ENCODE measurements at places on chromosomes 6 and 20.

GRCh38 chr6:36243562-36244212 lies 26.2 kb upstream of the PNPLA1 start:
- DNase-seq: no peak

- peak; percentile 37 for DNase-seq
These were observed 62.1 kb downstream of the FOXO3 start for GRCh38 chr6:108622641-108623298.

DNA sequence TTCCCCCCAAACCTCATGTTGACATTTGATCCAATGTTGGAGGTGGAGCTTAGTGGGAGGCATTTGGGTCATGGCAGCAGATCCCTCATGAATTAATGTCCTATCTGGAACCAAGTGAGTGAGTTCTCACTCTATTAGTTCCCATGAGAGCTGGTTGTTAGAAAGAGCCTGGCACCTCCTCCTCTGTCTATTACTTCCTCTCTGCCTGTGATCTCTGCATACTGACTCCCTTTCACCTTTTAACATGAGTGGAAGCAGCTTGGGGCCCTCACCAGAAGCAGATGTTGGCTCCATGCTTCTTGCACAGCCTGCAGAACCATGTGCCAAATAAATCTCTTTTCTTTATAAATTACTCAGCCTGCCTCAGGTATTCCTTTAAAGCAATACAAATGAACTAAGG lies 127.3 kb upstream of the RALGAPA2 start:
- DNase-seq: no peak

DNA sequence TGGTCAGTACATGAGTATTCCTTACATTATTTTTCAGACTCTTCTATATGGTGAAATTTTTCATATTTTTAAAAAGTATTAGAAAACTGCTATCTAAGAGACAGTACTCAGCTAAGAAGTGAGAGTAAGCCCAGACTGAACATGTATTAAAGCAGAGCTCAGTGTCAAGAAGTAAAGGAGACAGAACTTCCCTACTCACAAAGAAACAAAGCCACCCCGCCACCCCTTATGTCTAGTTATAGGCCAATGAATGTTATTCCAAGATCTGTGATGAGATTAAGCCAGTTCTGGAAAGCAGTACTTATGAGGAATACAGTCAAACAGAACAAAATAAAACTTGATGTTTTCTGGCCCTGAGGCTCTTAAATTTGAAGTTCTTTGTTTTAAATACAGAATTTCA lies 114.5 kb downstream of the RNGTT start:
- DNase-seq: no peak

GRCh38 chr6:88494401-88495140 lies 328.4 kb upstream of the CNR1 start:
- DNase-seq: no peak

DNA sequence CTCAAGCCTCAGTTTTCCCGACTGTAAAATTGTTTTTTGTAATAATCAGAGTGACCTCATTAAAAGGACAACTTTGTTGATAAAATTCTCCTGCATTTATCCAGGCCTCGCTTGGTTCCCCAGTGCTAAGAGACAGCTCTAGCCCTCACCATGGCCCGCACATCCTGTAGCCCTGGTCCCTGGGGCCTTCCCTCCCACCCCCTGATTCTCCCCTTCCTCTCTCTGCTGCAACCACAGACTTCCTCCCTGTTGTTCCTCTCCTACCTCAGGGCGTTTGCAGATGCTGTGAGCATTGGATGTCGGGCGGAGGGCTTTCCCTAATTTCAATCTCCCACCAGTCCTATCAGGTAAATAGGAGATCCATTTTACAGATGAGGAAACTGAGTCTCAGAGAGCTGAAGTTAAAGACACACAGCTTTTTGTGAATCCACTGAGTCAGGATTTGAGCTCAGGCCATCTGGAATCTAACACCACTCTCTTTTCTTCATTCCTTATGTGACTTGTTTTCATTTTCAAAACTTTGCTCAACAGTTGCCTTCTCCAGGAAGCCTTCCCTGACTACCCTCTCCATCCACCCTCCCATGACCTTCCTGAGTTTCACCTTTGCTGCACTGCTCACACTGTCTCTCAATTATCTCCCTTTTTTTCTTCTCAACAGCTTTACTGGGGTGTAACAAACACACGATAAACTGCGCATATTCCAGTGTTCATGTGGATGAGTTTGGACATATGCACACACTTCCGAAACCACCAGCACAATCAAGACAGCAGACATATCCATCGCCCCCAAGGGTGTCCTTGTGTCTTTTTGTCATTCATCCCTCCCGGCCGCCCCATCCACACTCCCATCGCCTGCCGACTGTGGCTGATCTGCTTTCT lies 107.1 kb downstream of the CEBPB start:
- DNase-seq: no peak

DNA sequence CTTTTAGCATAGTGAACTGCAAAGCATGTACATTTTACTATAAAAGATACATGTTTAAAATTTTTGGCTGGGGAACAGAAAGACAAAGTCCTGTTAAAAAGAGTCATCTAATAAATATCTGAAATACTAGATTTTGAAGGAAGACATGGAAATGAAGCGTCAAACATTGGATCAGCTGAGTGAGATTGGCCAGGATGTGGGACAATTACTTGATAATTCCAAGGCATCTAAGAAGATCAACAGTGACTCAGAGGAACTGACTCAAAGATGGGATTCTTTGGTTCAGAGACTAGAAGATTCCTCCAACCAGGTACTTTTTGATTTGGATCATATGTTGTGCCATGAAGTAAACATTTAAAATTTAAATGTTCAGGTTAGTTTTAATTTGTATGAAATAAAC lies 162.3 kb downstream of the UTRN start:
- peak; percentile 43 for DNase-seq

GRCh38 chr6:140050101-140050995 lies 675.9 kb upstream of the CITED2 start:
- DNase-seq: peak; percentile 44

DNA sequence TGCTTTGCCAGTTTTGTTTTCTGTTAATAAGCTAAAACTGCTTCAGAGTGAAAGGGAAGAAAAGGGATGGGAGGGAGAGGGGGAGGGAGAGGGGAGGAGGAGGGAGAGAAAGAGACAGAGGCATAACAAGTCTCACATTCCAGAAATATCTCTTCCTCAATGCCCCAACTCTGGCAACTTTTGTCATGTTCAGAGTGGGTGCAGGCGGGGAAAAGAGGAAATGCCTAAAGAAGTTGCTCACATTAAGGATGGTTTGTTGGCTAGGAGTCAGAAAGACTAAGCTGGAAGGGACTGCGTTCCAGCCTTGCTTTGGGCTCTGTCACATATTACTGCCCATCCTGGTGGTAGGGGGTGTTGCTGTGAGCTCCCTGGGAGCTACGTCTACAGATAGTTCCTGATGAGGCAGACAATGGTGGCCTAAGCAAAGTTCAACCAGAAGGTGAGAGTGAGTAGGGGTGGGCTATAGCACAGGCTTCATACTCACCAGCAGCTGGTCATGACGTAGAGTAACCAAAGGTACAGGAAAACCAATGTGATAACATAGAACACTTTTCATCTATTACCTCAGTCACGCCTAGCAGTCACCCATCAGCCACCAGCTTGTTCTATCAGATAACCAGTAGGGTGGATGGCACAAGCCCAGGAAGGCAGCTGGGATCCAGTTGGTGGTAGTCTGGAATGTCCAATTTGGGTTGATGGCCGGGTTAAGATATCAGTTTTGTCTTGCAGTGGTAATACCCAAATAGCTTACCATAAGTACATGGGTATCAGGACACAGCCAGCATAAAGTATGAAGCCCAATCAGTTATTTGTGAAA lies 2.1 kb downstream of the TSPYL4 start:
- peak; percentile 42 for DNase-seq

- peak; percentile 86 for DNase-seq
These were observed 128.6 kb upstream of the SLC22A23 start for GRCh38 chr6:3585320-3585935.

GRCh38 chr6:156557251-156557910 lies 219.8 kb upstream of the ARID1B start:
- no peak for DNase-seq

DNA sequence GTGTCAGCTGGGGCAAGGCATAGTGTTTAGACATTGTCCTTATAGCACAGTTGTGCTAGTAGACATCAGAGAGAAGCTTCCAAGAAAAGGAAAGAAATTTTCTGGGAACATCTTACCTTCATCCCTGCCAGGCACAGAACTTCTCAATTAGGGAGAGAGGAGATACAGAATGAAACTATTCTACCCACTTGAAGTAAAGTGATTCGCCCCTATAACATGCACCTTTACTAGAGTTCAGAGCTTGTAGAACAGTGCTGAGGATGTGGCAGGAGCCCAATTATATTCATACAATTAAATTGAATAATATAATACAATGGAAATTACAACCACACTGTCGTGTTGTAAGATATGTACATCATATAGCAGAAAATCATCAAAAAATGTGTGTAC lies 1063.9 kb upstream of the CITED2 start:
- DNase-seq: peak; percentile 12

DNA sequence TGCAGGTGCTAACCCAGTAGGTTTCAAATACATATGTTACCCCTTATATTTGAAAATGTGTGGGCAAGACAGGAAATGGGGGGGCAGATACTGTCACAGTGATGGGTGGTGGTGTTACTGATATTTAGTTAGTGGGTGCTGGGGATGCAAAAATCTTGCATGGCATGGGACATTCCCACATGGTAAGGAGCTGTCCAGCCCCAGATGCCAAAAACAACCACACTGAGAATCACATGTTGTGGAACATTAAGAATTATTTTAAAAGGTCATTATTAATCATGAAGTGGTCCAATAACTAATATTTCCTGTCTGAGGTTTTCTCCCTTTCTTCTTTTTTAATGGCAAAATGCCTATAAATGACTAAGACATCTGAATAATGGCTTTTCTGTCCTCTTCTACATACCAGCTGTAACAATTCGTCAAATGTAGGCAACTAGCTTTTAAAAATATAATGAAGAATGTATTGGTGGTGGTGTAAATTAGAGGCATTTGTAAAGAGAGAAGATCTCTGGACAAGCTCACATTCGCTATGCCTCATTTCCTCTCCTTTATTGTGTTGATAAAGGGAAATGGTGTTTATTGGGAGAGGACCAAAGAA lies 57.3 kb upstream of the SLC35B3 start:
- peak; percentile 22 for DNase-seq

- DNase-seq: no peak
These were observed 108.8 kb upstream of the TCF21 start for GRCh38 chr6:133779916-133780695.

GRCh38 chr20:33352258-33353012 lies 48.9 kb downstream of the CDK5RAP1 start:
- DNase-seq: no peak

- peak; percentile 91 for DNase-seq
These were observed 11.7 kb downstream of the ADNP start for GRCh38 chr20:50919567-50919966.

- DNase-seq: no peak
These were observed 487.9 kb downstream of the RFPL4B start for GRCh38 chr6:112835078-112835477.

DNA sequence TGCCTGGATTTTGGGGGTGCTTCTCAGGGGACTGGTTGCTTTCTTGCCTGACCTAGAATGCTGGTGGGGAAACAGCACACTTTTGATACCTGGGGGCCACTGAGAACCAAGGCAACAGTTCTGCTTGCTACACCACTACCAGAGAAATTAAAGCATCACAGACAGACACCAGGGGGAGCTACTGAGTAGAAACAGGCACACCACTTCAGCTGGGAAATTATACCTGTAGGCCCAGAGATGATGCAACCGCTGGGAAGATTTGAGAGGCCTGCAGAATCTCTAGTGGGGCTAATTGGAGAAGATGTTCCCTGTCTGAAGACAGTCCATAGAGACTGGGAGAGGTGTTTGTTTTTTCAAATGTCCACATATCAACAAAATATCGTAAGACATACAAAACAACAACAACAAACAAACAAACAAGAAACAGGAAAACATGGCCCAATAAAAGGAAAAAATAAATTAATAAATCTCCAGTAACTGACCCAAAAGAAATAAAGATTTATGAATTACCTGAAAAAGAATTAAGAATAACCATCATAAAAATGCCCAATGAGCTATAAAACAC lies 129.4 kb upstream of the RIN2 start:
- peak; percentile 64 for DNase-seq

- no peak for DNase-seq
These were observed 9.2 kb downstream of the SLC35A1 start for GRCh38 chr6:87481931-87482330.

DNA sequence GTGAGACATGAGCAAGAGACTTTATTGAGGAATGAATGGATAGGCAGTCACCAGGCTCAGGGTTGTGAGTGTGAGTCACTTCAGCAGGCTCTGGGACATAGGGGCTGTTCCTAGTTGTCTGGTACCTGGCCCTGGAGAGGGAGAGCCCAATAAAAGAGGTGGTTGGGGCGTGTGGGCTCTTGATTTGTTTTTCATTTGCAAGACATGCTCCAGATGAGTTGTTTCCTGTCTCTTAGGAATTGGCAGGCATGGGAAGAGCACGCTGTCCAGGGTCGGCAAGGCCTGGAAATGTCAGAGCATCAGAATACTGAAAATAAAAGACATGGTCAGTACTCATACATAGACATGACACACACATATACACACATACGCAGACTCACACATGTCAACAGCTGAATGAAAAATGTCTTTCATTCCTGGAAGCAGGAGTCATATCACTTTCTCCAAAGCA lies 166.3 kb upstream of the SULF2 start:
- DNase-seq: peak; percentile 54

DNA sequence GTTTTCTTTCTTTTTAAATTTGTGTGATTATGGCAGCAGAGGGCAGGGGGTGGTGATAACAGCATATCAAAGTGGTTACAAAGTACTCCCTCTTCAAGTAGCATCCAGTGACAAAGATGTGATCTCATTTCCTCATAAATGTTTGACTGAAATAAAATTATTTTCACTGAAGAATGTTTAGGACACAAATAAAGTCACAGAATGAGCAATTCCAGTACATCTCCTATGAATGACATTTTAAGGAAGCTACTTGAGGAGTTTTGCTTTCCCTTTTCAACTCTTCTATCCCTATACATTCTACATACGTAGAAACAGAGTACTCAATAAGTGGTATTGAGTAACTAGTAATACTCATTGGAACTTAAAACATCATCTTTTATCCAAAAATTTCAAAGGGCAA lies 13.9 kb upstream of the GABRR2 start:
- no peak for DNase-seq

DNA sequence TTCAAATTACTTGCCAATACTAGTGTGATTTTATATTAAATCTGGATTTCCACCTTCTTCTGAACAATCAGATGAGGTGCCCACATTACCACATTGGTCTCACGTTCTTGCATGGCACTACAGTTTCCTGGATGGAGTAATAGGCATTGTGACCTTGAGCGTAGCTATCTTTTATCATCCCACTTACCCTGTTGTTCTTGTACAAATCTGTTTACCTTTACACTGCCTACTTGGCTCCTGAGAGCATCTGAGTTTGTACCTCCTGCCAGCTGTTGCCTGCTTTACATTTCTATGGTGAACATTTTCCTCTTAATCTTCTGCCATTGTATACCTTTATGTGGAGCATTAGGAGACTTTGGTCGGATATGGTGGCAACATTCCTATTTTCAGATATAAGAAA lies 90.7 kb downstream of the AKAP7 start:
- no peak for DNase-seq
